ENCODE measurements at places on chromosomes 5 and 9.

GRCh38 chr9:91424403-91425176 lies 958 bp upstream of the NFIL3 start:
- DNase-seq: peak; percentile 41

GRCh38 chr9:131227959-131228460 lies 48.3 kb downstream of the FAM78A start:
- no peak for DNase-seq

- DNase-seq: peak; percentile 25
These were observed 500.0 kb downstream of the DIRAS2 start for GRCh38 chr9:90142580-90142979.

GRCh38 chr5:72817076-72817481 lies 618 bp downstream of the TNPO1 start:
- peak; percentile 70 for DNase-seq

- DNase-seq: peak; percentile 83
These were observed 708 bp upstream of the TUBB4B start for GRCh38 chr9:137240318-137240840.

- peak; percentile 27 for DNase-seq
These were observed 84.1 kb downstream of the FEM1C start for GRCh38 chr5:115460472-115460871.

GRCh38 chr5:135602882-135603721 lies 24.3 kb upstream of the CXCL14 start:
- no peak for DNase-seq

- DNase-seq: peak; percentile 71
These were observed 691 bp downstream of the FCHO2 start for GRCh38 chr5:72956324-72957140.

DNA sequence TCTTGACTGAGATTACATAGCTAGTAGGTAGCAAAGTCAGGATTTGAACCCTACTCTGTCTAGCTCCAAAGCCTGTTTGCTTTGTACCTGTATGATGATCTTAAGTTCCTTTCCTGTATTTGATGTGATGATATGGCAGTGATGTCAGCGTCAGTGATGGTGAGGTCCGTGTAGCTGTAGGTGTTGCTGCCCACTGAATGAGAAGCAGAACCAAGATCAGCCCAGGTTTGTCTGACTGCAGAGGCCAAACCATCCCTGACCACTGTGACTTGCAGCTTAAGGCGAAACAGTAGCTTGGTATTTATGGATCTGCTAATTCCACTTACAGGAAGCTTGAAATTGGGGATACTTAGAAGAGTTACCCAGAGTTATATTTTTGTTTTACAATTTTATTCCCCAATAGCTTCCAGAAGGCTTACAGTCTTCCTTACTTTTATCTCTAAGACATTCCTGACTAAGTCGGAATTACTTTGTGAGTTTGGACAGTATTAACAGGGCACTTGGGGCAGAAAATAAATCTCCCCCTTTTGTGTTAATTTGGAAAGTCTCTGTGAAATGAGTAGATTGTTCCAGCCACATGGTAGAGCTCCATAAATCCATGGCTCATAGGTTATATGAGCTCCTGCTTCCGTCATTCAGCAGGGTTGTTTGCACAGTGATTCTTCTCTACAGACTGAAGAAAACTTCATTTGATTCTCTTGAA lies 273.4 kb downstream of the NR3C1 start:
- DNase-seq: no peak

DNA sequence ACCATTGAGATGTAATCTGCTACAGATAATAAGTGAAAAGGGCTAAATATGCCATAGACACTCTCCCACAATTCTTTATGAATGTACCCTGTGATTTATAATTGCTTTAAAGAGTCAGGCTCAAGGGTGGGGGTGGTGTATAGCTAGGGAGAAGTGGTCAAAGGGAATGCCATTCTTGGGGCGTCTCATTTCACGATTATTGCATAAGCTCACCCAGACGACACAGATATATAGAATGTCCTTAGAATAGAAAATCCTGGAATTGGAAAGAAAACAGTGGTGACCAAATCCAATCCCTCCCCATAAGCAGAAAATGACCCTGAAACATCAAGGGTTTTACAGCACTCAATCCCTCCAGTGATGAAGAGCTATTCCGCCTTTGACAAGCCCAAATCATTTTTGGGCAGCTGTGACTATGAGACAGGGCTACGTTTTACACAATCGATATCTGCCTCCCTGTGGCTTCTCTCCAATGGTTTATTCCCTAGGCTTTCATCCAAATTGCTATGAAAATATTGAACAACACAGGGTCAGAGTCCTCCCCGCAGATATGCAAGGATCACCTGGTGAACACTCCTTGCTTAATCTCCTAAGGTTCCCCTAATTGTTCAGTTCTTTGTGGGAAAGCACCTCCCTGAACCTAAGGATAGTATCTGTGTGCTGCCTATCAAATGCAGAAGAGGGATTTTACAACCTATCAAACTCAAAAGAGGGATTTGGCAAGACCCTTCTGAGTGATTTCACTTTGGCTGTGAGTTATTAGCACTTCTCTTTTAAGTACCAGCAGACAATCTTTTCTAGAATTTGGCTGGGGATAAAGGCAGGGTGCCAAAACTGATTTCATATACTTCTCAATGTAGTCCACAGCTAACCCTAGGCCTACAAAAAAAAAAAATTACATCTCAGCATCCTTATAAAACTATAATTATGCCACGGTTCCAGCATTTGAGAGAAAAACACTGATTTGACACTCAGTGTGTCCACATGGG lies 144.9 kb upstream of the CDH6 start:
- DNase-seq: no peak

DNA sequence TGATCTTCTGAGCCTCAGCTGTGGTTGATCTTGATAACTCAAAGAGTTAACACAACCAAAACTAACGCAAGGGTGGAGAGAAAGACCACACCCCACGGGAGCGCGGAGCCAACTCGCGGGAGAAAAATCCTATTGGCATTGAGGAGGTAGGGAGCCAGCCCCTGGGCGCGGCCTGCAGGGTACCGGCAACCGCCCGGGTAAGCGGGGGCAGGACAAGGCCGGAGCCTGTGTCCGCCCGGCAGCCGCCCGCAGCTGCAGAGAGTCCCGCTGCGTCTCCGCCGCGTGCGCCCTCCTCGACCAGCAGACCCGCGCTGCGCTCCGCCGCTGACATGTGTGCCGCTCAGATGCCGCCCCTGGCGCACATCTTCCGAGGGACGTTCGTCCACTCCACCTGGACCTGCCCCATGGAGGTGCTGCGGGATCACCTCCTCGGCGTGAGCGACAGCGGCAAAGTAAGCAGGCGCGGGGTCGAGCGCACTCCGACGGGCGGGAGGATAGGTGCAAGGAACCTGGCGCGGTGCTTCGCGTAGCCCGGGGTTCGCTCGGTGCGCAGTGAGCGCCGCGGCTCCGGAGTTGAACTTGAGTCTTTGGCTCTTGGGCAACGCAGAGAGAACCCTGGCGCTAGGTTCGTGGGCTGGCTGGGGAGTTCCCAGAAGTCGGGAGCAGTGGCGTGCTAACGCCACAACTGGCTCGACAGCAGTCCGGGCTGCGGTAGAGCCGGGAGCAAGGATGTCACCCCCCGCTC lies at the start of gene GDA:
TSS of gene GDA (plus strand) at position 210 of the 745 bp plus-strand sequence. CDS start at position 330, 120 bp downstream.
- DNase-seq: no peak

DNA sequence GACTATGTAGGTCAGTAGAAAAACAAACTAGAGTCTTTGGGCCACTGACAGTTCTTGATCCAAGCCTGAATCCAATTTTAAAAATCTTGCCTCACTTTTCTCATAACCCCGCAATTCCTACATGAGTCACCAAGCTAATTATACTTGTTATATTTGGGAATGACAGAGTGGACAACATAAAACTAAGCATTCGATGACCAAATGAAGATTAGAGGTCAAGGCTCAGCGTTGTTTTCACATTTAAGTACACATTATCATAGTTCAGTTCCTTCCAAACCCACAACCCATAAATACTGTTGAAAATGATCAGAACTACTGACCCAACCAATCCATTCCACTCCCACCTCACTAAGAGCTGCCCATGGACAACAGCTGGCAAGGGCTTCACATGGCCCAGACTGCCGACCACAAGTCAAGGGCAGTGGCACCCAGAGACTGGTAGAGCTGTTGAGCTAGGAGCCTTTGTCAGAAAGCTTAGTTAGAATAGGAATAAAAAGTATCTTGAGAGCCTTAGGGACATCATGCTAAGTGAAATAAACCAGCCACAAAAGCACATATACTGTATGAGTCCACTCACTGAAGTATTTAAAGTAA lies 64.2 kb downstream of the MYO10 start:
- no peak for DNase-seq

Measured in GM20000 (cell line).